ENCODE measurements at places on chromosomes 2 and 18.
A peak's percentile ranks its signal among the peaks of the same experiment; 100 is the strongest.

DNA sequence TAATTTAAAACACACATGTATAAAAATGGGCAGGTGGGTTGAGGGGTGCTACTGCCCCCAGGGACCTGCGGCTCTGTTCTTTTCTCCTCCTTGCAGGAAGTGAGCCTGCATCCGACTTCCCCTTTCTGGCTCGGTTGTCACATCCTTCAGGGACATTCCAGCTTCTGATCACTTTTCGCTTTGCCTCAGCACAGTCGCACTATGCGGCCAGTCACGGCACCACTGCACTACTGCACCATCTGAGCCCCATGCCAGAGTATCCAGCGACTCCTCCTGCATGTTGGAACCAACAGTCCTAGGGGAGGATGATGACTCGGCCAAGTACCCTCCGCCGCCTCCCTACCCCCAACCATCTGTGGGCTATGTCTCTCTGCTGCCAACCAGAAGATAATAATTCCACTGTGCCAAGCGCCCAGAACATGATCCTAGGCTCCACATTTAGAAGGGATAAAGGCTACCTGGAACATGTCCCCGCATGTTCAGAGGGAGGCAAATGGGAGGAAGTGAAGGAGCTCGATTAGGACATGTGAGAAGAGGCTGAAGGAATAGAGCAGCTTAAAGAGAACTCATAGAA lies 17.6 kb downstream of the CDC42EP3 start:
- peak; percentile 35 for DNase-seq

DNA sequence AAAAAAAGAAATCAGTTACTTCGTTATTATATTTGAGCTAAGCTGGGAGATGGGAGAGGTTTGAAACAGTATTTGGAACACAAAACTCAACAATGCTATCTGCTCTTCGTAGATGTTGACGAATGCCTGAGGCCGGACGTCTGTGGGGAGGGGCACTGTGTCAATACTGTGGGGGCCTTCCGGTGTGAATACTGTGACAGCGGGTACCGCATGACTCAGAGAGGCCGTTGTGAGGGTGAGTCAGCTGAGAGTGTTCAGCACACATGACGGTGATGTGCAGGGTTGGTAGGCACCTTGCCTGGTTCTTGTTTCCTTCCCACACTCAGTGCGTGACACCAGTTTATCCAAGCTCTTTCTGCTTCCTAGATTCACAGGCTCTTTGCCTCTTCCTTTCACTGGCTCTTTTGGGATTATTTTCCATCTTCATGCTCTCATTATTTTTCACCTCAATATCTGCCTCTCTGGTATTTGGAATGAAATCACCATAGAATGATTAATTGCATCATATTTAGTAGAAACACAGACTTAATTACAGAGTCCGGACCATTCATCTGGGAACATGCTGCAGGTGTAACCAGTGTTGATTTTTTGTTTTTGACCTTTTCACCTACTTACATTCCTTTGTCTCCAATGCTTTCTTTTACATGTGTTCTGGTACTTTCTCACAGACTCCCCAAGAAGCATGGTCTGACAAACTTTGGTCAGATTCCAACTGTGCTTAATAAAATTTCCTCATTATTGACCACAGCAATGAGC lies 200.6 kb upstream of the RASGRP3 start:
- peak; percentile 33 for DNase-seq

DNA sequence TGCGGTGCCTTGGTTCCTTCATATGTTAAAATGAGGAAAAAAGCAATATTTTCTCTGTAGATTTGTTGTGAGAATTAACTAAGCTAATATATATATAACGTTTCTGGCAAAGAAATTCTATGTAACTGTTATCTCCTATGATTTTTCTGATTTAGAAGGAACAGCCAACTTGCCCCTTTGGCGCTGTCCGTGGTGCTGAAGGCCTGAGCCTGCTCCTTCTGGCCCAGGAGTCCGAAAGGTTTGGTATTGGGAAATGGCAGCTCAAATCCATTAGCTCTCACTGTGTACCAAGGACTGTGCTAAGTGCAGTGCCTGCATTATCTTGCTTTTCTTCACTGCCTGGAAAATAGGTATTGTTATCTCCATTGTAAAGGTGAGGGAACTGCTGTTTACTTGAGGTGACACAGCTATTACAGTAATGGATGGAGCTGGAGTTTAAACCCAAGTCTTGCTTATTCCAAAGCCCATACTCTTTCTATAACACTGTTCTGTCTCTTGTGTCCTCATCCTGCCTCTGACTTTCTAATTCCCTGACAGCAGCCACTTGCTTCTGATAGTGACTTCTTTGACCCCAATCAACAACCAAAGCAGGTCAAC lies 52.2 kb downstream of the C1QL2 start:
- peak; percentile 34 for DNase-seq

- no peak for DNase-seq
Measured at GRCh38 chr2:181915102-181915501, 23.6 kb downstream of the ITPRID2 start.

DNA sequence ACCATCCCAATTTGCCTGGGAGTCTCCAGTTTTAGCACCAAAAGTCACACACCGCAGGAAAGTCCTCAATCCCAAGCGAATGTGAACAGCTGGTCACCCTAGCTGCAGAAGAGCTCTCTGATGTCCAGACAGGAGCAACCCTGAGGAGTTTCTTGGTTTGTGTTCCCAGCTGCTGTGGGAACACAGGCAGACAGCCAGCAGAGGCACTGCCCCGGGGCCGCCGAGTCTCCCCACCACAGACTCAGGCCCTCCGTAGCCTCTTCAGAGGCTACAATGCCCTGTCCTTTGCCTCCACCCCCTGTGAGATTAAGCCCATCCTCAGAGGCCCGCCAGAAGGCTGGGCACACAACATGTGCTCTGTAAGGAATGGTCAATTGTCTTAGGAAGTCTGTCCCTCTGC lies 111.5 kb downstream of the TTC32 start:
- no peak for DNase-seq

GRCh38 chr2:96267159-96267971 lies 1.3 kb downstream of the CIAO1 start:
- peak; percentile 52 for DNase-seq

DNA sequence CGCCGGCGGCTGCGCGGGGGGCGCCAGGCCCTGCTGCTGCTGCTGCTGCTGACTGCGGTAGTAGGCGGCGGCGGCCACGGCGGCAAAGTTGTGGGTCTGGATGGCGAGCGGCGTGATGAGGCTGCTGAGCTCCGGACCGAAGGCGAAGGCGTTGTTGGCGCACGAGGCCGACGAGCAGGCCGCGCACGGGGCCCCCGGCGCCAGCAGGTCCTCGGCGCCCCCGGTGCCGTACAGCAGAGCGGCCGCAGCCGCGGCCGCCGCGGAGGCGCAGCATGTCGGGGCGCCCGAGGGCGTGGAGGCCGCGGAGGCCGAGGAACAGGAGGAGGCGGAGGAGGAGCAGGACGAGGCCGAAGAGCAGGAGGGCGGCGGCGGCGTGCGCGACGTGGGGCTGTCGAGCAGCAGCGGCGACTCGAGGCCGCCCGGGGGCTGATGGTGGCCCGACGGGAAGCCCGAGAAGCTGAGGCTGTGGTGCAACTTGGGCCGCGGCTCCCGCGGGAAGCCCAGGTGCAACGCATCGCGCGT lies 1.8 kb downstream of the ZFP36L2 start:
- peak; percentile 48 for DNase-seq

DNA sequence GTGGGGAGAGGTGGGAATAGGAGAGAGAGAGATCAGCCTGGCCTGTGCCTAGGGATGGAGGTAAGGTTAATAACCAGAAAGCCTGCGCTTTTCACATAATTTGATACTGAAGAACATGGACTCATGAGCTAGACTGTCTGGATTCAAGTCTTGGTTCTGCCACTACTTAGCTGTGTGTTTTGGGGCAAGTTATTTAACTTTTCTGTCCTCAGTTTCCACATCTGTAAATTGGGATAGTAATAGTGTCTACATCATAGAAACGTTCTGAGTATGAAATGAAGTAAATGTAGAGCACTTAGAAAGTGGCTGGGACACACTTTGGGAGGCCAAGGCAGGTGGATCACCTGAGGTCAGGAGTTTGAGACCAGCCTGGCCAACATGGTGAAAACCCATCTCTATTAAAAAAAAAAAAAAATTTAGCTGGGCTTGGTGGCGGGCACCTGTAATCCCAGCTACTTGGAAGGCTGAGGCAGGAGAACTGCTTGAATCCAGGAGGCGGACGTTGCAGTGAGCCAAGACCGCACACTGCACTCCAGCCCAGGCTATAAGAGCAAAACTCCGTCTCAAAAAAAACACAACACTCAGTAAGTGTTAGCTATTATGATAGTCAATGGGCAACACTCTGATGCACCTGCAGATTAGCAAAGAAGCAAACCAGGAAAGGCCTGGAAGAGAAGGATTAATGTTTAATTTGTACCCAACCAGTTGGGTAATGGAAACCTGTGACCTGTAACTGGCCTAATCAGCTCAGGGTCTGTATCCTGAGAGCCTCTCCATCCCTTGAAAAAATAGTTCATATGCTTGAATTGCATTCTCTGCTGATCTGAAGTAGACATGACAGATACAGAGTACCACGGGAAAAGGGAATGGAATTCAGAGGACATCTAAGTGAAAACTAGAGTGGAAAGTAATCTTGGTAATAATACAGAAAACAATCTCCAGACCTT lies 6.8 kb downstream of the GALM start:
- no peak for DNase-seq

DNA sequence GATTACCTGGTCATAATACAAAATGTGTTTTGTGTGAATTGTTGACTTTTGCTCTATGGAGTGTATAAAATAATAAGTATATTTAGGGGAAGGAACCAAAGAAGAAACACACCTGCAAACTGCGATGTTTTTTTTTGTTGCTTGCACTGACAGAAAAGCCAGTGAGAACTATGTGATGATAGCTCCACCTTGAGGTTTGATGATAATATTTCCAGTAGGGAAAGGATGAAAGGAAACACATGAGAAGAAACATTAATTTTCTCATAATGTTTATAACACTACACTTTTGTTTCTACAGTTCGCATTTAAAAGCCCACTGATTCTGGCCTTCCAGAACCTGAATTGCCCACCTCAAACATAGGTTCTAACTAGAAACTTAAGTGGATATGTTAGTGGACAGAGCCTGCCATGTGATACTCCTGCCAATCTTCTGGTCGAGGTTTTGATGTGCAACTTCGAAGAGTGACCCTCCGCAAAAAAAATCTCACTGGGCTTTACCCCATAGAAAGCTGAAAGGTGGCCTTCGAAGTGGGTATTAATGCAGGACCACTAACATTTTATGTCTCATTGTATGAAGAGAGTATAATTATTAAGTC lies 476.4 kb upstream of the SPHKAP start:
- DNase-seq: no peak
